ENCODE measurements at places on chromosomes 1 and 21.

DNA sequence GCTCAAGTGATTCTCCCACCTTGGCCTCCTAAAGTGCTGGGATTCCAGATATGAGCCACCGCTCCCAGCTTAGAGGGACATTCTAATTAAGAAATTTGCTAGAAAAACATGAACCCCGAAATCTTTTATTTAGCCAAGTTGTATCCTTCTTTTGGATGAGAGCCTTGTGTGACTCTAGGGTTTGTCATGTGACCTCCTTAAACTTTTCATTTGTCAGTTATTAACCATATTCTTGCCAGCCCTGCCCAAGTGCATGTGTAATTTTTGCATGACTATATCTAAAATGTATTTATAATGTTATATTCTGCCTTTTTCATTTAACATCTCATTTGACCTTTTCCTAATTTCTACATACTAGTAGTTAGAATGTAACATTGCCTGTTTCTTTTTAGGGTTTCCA lies 1.9 kb downstream of the UTP25 start:
- no peak for DNase-seq

- no peak for DNase-seq
Observed at GRCh38 chr1:235004840-235005391, 123.7 kb downstream of the TOMM20 start.

DNA sequence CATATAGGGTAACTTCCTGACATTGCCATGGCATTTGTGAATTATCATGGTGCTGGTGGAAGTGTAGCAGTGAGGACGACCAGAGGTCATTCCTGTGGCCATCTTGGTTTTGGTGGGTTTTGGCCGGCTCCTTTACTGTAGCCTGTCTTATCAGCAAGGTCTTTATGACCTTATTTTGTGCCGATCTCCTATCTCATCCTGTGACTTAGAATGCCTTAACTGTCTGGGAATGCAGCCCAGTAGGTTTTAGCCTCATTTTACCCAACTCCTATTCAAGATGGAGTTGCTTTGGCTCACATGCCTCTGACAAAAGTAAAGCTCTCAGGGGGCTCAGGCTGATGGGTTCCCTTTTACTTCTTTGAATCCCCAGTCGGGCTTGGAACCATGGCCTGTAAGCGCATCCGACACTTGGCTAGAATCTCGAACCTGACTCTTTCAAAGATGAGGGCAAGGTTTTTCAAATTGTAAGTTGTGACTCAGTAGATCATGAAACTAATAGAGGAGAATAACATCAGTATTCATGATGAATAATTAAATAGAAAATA lies 85.0 kb downstream of the GALNT2 start:
- DNase-seq, result no peak

- DNase-seq, result no peak
Observed at GRCh38 chr1:30683699-30684098, 39.7 kb downstream of the MATN1 start.

GRCh38 chr21:34498623-34499022 lies 13.4 kb downstream of the KCNE1 start:
- no peak for DNase-seq

GRCh38 chr1:111505641-111506119 lies 2.2 kb upstream of the ADORA3 start:
- DNase-seq, result no peak

DNA sequence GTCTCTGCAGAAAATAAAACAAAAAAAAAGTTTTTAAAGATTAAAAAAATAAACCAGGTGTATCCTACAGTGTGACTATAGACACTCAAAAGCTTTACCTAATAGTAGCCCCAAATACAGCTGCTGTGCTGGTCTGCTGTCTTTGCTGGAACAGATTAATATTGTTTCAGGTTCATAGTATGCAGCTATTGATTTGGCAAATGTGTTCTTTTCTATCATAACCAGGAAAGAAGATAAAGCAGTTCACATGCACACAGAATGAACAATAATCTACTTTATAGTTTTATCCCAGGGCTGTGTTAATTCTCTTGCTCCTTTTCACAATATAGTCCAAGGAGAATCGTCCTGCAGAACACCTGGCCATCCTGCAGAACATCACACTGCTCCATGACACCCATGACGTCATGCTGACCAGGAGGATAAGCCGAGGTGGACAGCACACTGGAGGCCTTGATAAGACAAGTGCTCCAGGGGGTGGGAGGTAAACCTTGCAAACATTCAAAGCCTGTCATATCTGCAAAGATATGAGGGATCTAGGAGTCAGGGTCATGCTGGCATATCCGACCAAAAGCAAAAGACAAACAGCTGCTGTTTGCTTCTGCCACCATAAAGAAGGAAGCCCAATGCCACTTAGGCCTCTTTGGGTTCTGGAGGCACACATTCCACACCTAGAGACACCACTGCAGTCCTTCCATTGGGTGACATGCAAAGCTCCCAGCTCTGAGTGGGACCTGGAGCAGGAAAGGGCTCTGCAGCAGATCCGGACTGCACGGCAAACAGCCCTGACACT lies 86.1 kb upstream of the SLC2A1 start:
- DNase-seq, result no peak

DNA sequence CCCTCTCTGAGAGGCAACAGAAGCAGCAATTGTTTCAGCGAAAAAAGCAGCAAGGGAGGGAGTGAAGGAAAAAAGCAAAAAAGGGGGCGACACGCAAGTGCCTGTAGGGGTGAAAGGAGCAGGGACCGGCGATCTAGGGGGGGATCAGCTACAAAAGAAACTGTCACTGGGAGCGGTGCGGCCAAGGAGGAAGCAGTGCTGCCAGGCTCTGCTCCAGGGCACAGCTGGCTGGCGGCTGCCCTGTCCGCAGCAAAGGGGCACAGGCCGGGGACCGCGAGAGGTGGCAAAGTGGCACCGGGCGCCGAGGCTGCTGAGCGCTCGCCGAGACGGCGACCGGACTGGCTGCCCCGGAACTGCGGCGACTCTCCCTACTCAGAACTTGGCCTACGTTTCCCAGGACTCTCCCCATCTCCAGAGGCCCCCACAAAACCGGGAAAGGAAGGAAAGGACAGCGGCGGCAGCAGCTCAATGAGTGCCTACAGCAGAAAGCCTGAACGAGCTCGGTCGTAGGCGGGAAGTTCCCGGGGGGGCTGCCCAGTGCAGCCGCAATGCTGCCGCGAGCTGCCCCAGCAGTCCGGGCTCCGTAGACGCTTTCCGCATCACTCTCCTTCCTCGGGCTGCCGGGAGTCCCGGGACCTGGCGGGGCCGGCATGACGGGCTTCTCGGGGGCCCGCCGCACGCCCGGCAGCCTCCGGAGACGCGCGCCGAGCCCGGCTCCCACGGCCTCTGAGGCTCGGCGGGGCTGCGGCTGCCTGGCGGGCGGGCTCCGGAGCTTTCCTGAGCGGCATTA lies 1.0 kb upstream of the CDKN2C start:
- peak; percentile 8 for DNase-seq

DNA sequence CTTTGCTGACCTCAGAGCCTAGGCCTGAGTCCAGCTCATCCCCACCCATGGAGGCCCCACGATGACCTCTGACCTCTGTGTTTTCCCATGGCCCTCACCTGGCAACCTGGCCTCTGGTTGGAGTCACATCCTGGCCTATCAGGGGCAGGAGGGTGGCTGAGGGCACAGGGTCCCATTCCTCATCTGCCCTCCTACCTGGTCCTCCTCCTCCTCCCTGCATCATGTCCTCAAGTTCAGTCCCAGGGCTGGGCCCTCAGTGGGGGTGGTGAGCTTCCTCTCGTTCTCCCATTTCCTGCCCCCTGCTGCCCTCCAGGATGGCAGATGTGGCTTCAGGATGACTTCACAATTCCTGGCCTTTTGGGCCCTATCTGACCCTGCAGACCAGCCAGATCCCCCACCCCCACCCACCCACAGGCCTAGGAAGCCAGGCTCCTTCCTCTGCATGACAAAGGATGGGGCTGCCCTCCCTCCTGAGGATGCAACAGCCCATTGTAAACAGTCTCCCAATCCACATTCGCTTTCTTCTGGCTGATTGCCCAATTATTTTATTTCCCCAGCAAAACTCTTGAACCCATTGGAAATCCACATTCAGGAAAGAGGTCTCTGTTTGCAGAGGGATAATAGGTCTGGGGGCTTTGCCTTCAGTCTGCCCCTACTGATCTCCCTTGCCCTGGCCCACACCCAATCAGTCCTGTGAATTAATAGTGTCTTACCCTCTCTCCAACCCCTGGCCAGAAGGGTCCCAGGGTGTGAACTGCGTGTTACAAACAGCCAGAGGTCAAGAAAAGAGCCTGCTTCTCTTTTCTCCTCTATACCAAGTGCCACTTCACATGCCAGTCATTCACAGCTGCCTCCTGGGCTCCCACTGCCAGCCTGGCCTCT lies 10.3 kb upstream of the LEFTY1 start:
- no peak for DNase-seq

GRCh38 chr1:207805841-207806421 lies 54.1 kb downstream of the CD46 start:
- DNase-seq, result no peak

DNA sequence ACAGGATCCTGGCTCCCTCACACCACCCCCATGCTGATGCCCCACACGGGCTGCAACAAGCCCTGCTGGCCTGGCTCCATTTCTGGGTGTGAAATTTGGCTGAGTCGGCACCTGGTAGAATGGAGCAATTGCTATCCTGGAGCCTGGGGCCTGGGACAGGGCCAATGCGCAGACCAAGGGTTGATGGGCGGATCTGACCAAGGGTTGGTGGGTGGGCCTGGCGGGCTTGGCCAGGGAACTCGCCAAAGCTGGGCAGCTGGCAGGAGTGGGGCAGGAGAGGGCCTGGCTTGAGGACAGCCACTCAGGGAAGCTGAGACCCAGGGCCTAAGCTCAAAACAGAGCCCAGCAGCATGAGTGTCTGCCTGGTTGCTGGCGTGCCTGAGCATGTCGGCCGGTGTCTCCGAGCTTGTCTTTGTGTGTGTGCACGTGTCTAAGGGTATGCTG lies 70.9 kb upstream of the POU3F1 start:
- no peak for DNase-seq

GRCh38 chr1:116377541-116378529 lies 4.8 kb downstream of the ATP1A1 start:
- no peak for DNase-seq

DNA sequence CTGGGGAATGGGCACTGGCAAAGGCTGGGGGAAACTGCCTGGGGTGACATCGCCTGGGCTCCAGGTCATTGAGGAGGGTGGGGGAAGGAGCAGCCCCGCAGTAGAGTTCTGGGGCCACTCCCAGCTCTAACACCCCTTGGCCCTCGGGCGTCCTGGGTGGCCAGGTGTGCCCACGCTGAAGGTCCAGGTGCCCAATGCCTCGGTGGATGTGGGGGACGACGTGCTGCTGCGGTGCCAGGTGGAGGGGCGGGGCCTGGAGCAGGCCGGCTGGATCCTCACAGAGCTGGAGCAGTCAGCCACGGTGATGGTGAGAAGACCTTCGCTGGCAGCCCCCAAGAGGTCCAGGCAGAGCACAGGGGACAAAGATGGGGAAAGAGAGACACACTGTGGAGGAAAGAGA lies 7.7 kb downstream of the NTRK1 start:
- no peak for DNase-seq

DNA sequence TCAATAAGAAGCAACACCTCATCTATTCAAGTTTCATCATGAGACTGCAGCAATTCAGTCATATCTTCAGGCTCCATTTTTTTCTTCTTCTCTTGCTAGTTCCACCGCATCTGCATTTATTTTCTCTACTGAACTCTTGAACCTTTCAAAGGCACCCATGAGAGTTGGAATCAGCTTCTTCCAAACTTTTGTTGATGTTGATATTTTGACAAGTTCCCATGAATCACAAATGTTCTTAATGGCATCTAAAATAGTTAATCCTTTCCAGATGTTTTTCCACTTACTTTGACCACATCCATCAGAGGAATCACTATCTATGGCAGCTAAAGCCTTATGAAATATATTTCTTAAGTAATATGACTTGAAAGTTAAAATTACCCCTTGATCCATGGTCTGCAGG lies 434.3 kb downstream of the GPATCH2 start:
- no peak for DNase-seq

- no peak for DNase-seq
Observed at GRCh38 chr1:103074224-103074623, 34.1 kb downstream of the COL11A1 start.

GRCh38 chr1:62327360-62328055 lies 8.3 kb upstream of the KANK4 start:
- no peak for DNase-seq

DNA sequence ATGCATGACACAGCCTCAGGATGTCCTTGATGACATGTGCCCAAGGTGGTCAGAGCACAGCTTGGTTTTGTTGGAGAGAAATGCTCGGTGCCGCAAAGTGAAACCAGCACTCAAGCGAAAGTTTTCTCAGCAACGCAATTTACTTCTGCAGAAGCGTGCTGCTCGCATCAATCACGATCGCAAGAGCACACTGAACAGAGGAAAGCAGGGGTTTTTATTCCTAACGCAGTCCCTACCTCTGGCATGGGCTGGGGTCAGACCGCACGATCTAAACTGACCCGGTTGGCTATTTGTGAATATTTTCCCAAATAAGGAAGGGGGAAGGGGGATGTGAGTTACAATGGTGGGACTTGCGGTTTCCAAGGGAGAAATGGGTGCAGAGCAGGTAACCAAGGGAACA lies 809 bp upstream of the ZNF669 start:
- DNase-seq, result no peak

GRCh38 chr1:86104606-86105532 lies 51.7 kb downstream of the COL24A1 start:
- no peak for DNase-seq

DNA sequence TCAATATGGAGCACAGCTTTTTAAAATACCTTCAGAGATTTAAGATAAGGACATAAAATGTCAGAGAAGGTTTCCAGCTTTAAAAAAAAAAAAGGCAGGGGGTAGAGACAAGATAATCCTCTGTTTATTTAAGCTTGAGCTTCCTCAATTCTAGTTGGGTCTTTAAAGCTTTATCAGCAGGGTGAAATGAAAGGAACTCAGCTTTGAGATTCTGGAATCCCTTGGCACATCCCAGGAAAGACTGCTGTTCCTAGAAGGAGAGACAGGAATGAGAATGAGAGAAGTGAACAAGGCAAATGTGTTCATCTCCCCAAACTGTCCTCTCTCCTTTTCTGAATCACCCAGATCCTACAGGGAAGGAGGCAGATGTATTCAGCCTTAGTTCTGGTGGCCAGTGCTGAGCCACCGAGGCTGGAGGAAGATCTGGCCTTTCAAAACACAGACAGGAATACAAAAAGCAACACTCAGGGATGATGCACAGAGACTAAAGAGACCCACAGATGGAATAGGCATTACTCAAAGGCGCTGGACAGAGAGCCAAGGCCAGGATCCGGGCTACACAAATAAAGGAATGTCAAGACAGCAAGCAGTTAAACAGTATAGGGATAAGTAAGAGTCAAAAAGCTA lies 385.8 kb upstream of the DUSP10 start:
- no peak for DNase-seq

GRCh38 chr1:59523745-59524450 lies 227.0 kb downstream of the FGGY start:
- no peak for DNase-seq

- DNase-seq, result no peak
Observed at GRCh38 chr1:205515781-205516253, 11.3 kb downstream of the CDK18 start.

DNA sequence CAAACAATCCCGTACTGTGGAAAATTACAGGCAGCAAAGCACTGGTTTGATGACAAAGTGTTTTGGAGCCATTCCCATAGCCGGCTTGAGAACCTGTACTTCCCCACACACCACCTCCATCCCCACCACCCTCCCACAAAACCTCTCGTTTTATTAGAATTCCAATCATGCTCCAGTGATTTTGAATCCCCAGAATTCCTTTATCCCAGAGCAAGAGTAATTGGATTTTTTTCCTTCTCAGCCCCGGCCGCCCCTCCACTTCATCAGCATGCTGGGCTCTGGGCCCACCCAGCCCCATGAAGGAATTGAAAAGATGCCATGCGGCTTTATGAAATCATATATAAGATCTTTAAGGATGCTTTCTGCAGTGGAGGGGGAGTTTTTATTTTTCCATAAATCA lies 136.6 kb downstream of the OMA1 start:
- DNase-seq, result no peak

- no peak for DNase-seq
Observed at GRCh38 chr1:85314726-85315125, 38.3 kb upstream of the BCL10 start.

All from stimulated activated CD8-positive, alpha-beta memory T cell treated with anti-CD3 and anti-CD28 coated beads, Interleukin-15, amount 100 ng/mL, for 24 hours (primary cell).